Kidney tubule cell (primary cell): ENCODE measurements at places on chromosomes 16 and 17.

GRCh38 chr17:7774055-7774521 lies 56.5 kb downstream of the DNAH2 start:
- no peak for DNase-seq

DNA sequence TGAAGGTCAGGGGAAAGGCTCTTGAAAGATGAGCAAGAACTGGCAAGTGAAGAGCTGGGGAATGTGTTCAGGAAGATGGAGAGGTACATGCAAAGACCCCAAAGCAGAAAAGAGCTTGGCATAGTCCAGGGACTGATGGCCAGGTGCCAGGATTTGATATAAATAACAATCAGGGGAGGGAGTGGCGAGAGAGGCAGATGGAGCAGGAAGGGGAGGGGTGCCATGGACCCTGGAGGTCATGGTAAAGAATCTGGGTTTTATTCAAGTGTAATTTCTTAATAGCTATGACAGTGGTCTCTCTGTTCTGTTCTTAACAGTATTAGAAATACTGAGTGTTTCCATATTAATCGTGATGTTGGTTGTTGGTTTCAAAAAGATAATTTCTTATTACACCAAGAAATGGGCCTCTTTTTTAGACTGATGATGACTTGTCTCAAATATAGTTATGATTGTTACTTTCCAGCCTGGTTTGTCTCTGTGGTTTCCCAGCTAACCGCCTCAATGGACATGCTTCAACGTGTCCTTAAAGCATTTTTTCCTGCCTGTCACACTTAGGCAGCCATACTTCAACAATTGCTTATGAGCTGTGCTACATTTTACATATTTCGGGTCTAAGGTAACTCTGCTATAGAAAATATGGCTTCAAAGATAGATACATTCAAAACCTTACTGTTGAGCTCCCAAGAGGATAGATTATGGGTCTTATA lies 49.4 kb downstream of the MYH10 start:
- DNase-seq: peak; percentile 55

GRCh38 chr16:4958510-4959438 lies 644 bp downstream of the SEC14L5 start:
- no peak for DNase-seq

- DNase-seq: no peak
Measured at GRCh38 chr17:49554694-49555494, 20.8 kb upstream of the NXPH3 start.

- DNase-seq: no peak
Measured at GRCh38 chr17:573036-573435, 141.6 kb downstream of the VPS53 start.

DNA sequence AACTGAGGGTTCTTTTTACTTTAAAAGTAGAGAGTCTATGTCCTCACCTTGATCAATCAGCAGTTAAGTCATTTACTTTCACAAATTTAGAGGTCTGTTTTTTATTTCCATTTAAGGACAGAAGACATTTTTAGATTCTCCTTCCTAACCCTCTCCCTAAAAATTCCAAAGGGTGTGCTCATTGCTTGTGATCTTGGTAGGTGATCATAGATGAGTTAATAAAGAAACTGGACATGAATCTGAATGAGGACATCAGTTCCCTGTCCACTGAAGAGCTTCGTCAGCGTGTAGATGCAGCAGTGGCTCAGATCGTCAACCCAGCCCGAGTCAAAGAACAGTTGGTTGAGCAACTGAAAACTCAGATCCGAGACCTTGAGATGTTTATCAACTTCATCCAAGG lies 8.8 kb downstream of the RUNDC1 start:
- DNase-seq: peak; percentile 68

DNA sequence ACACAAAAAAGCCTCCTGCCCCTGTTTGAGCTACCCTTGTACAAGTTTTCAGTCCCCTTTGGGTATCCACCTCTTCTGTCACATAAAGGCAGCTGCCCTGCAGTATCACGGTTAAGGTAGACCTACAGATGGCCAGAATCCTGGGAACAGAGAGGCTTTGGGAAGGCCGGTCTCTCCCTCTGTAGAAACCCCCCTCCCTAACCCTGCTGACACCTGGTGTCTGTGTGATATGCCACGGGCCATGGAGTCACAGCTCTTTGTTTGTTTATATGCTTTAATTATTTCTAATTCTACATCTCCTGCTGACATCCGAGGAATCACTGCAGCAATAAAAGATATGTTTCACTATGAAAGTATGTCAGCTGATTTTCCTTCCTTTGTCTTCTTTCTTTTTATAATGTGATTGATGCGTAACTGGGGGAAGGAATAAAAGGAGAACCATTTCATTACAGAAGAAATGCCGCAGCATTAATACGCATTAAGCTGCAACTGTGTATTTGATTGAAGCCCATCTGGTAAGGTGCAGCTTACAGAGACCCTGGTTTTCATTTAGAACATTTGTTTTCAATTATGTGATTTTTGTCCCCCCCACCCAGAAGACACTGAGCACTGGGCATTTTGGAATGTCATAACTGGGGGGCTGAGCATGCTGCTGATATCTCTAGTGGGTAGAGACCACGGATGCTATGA lies 142.1 kb downstream of the SLC39A11 start:
- no peak for DNase-seq
